DMS79 treated with DMSO at 0.1 percent for 48 hours (cell line): ENCODE measurements at places on chromosomes 11 and 22.

- no peak for DNase-seq
Measured at GRCh38 chr22:20166703-20167102, 15.8 kb upstream of the CCDC188 start.

DNA sequence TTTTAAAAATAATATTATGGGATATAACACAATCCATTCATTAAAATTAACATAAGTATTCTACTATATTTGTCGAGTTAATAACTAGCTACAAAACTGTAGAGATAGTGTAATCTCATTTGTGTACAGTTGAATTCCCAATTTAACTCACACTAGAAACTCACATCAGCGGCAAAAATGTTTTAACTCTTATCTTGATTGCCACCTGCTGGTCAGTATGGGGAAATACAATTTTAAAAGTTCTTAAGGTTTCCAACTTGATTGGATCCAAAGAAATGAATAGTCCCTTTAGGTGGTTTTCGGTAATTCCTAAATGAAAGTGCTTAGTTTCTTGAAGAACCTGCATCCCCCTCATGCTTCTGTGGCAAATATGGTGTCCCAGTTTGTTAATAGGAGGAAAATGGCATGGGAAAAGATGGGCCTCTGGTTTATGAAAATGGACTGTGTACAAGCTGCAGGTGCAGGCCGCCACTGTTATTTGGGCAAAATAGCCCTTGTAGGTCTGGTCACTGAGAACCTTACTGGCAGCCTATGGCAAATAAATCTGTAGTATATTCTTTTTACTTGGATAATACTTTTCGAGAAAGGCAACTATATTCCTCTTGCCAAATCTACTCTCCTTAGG, 33.7 kb upstream of the SLC17A6 start:
- peak; percentile 55 for DNase-seq

GRCh38 chr11:44684859-44685281, 41.9 kb upstream of the TSPAN18 start:
- no peak for DNase-seq

- DNase-seq: no peak
Measured at GRCh38 chr11:47606731-47607130, 12.5 kb upstream of the C1QTNF4 start.

- peak; percentile 29 for DNase-seq
Measured at GRCh38 chr22:29004647-29005371, 56.8 kb downstream of the C22orf31 start.
